ELR (cell line): ENCODE measurements at places on chromosomes 2 and 18.

DNA sequence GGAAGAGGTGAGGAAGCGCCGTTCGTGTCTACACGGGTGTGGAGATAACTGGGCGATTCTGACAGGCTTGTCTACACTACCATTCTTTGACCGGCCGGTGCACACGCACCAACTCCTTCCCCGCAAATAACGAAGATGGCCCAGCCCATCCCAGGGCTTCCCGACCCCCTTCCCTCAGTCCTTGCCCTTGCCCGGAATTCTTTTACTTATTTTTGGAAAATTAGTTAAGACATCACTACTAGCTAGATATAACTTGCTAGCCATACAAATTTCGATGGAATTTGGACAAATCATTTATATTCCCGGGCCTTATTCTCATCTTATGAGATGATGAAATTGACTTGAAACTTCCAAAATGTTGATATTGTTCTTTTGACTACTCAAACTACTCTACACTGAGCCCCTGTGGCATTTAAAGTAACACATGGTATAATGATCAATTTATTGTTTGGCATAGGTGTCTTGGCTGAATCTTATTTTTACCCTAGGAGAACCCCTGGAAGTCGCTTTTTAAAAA, 1.3 kb downstream of the ERICH2 start:
- no peak for DNase-seq

GRCh38 chr2:238149841-238150572, 8.8 kb upstream of the ERFE start:
- DNase-seq: no peak

DNA sequence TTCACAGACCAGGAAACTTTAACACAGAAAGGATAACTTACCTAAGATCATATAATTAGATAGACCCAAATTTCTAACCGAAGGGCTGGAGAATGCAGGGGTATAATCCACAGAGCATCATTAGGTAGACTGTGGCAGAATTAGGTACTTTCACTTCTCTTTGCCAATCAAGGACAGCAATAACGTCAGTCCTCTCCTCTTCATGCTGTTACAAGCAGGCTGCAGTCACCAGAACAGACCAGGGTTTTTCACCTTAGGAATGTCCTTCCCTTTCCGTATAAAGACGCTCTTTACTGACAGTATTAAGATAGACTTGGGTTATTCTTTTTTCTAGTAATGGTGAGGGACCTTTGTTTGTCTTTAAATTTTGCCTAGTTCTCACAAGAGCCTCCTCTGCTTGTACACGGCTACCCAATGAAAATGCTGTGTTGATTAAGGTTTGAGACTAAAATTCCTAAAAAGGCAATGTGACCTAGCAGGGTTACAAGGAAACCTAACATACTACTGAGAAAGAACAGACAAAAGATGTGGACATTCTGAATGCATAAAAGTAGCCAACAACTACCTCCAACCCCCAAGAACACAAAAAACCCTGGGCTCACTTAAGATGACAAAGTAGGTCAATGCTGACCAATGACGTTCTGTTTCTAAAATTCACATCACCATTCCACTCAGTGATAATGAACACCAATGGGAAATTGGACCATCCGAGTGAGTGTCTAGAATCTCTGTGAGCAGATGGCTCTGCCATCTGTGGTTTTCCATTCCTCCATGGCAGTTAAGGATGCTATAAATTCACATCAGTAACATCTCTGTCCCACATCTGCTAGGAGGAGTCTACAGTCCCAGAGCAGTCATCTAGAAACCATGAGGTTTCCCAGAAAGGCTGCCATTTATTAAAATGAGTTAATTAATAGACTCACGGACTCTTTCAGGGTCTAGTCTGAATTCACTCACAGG, 2.1 kb downstream of the PDIA6 start:
- peak; percentile 19 for DNase-seq

- no peak for DNase-seq
Measured at GRCh38 chr18:51655327-51655698, 457.8 kb upstream of the MEX3C start.
